ENCODE measurements at places on chromosomes 7 and 10.
A peak's percentile ranks its signal among the peaks of the same experiment; 100 is the strongest.

- no peak for DNase-seq
Observed at GRCh38 chr10:133359554-133359971, 1.7 kb upstream of the FUOM start.

GRCh38 chr10:60003651-60004523, 97.5 kb upstream of the CCDC6 start:
- no peak for DNase-seq

DNA sequence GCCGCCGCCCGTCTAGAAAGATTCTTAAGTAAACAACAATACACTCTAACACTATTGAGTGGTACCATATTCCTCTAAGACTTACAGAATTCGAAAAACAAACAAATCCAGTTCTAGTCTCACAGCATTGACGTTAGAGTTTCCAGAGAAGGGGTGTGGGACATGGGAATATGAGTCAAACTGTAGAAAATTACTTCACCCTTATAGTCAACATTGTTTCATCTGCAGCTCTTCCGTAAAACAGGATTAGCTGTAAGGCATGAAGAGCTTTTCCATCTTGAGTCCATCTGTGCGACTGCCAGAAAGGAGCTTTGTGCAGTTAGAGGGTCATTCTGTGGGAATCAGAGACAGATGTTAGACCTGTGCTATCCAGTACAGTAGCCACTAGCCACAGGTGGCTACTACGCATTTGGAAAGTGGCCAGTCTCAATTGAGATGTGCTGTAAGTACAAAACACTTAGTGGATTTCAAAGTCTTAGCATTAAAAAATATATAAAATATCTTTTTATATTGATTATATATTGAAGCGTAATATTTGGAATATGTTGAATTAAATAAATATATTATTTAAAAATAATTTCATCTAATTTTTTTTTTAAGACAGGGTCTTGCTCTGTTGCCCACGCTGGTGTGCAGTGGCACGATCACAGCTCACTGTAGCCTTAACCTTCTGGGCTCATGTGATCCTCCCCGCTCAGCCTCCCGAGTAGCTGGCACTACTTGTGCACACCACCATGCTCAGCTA, 79.8 kb upstream of the MPP7 start:
- DNase-seq = peak; percentile 60

DNA sequence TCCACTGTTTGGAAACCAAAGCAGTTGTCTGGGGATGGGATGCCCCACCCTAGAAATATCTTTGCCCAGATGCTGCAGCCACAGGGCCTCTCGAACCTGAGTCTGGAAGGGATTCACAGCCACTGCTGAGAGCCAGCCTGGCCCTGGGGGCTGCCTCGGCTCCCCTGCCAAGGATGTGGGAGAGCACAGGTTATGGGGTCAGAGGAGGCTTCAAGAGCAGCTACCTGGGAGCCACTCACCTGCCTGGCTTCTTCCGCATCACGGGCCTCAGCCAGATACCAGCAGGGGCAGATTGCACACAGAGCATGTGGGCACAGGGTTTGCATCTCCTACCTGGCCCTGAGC, 5.4 kb upstream of the PWWP2B start:
- DNase-seq = no peak

GRCh38 chr7:31444196-31444595, 69.7 kb upstream of the ITPRID1 start:
- no peak for DNase-seq

GRCh38 chr10:2984682-2985081, 82.7 kb upstream of the PFKP start:
- DNase-seq = no peak

- no peak for DNase-seq
Observed at GRCh38 chr10:48564466-48565160, 40.3 kb downstream of the ARHGAP22 start.

- peak; percentile 73 for DNase-seq
Observed at GRCh38 chr10:62083412-62084267, 182.1 kb downstream of the ARID5B start.

- DNase-seq = no peak
Observed at GRCh38 chr10:89003344-89003743, 12.7 kb downstream of the FAS start.

DNA sequence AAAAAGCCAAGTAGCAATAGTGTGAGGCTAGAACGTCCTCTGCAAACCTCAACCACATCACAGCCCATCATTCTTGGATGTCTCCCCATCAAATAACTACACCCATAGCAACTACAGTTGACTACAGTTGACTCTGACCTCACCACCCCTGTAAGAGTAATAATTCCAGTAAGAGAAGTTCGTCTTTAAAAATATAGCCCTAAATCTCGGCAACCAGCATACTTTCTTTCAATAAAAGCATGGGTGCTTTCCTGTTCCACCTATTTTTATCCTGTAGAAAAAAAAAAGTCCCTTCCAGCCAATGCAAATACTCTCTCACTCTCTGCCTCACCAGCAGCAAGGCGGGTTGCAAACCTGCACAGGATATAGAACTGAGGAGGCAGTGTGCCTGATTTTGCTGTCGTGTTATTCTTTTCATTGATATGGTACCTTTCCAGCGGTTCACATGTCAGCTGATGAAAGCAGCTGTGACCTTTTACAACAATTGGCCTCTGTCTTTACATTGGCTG, 187.5 kb upstream of the NFE2L3 start:
- no peak for DNase-seq

DNA sequence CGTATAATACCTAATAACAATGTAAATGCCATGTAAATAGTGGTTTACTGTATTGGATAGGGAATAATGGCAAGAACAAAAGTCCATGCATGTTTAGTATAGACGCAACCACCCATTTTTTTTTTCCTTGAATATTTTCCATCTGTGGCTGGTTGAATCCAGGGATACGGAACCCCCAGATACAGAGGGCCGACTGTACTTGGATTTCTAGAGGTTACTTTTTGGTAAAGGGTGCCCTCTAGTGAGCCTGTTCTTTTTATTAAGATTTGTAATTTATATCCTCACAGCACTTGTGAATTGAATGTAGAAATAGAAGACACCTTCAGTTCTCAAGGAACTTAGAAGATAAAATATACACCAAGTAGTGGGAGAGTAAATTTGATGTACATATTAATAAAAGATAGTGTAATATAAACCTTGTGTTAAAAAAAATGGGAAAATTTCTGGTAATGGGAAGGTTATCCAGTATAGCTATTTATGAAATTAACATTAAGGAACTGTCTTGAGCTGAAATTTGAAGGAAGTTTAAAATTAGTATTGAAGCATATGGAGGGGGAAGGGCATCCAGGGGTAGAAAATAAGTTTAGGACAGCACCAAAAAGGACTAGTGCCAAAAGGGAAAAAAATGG, 32.0 kb downstream of the EXOC6 start:
- peak; percentile 45 for DNase-seq

DNA sequence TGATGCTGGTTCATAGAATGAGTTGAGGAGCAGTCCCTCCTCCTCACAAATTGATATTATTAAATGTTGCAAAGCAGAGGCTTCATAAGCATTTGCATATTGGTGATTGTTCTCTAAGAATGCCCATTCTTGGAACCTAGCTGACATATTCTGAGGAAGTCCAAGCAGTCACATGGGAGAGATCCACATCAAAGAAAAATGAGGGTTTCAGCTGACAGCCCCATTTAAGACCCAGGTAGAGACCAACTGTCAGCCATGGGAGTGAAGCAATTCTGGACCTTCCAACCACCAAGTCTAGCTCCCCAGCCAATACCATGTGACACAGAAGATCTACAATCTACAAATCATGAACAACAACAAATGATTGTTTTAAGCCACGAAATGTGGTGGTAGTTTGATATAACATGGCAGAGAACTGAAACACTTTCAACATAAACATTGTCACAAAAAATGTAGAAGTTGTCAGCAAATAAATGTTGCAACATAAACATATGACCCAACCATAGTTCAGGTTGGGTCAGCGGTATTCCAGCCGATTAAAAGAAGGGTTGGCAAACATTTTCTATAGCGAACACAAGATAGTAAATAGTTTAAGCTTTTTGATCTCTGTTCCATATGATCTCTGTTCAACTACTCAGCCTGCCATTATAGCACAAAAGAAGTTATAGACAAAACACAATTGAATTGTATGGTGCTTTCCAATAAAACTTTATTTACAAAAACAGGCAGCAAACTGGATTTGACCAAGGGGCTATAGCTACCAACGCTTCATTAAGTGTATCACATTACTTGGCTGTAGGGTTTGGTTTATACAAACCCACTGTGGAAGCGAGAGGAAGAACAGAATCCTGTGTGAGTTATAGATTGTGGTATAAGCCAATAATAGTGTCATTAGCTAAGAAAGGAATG, 41.4 kb upstream of the MPP7 start:
- DNase-seq = no peak

DNA sequence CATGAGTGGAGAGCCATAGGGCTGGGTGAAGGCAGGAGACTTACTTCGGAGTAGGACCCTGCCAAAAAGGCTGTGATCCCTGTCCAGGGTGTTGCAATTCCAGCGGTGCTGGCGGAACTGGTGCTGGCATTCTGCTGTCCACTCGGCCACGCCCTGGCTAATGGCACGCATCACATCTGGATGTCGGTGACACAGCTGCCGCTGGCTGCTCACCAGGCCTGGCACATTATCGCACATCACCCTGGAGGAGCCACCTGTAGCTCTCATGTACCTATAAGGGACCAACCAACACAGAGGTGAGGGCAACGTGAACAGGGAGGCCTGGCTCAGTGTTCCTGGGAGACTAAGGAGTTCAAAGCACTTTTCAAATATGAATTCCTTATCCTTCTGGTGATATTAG, 2.3 kb downstream of the WNT2 start:
- DNase-seq = no peak

DNA sequence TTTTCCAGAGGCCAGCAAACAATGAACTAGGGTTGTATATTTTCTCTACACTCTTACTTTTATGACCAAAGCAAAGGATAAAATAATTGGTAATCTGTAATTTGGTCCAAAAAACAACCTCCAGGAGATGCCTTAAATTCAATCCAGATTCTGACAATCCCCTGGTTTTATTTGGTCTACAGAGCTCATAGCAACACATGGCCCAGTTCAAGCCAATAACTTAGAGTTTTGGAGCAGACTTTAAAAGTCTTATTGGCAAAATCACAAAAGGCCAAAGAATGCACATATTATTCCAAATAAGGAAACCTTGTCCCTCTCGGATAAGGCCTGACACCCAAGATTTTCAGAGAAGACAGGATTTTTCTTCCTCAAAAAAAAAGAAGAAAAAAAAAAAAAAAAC, 51.9 kb downstream of the SORBS1 start:
- DNase-seq = peak; percentile 65

DNA sequence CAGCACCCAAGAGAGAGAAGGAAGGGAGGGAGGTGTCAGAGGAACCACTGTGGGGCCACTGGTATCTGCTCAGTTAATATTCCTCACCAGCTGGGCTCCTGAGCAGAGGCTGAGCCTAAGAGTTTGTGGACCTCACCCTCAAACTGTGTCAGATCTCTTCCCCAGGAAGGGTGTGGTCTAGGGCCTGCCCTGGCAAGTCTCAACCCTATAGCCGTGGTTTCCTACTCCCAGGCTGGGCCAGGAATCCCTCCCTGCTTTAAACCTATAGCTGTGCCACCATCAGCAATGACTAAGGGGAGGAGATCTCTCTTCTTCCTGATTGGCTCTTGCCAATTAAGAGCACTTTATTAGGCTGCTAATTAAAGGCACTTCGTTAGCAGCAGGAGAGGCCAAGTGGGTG, 29.9 kb downstream of the POLL start:
- no peak for DNase-seq

DNA sequence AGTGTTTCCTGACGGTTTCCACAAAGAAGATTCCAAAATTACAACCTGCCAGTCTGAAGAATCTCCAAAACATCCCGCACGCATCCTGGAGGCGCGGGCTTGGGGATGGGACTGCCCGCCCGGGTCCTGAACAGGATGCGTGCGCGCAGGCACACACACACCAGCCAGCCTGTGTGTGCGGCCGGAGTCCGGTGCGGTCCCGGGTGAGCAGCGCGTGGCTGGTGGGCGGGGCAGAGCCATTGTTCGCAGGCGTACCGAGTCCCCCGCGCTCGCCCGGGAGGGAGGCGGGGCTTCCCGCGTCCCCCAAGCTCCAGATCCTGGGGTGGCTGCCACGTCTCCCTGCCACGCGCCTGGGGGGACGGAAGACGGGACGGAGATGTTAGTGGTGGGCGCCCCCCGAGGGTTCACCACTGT, 675 bp upstream of the SCD start:
- peak; percentile 71 for DNase-seq

DNA sequence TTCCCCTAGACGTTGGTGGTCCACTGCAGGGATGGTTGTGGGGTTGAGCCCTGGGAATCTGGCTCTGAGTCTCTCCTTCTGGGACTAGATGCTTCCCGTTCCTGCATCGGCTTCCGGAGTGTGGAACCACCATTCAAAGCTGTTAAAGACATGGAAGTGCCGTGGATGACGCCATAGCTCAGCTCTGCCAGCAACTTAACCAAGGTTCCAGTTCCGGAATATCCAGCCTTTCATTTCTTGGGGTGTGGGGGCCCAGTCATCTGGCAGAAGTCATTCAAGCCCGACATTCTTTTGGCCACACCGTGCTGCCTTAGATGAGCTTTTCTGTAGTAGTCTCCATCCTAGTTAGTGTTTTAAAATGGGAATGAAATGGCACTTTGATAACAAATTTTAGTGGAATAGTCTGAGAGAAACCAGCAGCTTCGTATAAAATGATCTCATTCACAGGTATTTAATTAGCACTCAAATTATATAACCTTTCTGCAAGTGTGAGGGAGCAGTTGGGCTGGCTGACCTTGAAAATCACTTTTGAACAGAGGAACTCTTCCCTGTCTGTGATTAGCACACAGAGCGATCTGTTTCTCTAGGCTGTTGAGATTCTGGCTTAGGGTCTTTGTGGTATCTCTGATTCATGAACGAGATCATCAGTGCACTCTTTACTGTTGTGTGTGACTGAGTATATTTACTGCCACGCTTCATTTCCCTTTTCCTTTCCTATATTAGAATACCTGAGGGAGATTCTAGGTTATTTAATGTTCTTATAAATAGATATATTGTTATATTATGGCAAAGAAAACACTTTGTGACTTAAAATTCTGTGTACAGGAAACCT, 19.9 kb downstream of the LMTK2 start:
- DNase-seq = no peak

- DNase-seq = no peak
Observed at GRCh38 chr10:29738341-29738740, 103.6 kb upstream of the SVIL start.

GRCh38 chr7:116561697-116562483, 37.1 kb downstream of the CAV1 start:
- no peak for DNase-seq

DNA sequence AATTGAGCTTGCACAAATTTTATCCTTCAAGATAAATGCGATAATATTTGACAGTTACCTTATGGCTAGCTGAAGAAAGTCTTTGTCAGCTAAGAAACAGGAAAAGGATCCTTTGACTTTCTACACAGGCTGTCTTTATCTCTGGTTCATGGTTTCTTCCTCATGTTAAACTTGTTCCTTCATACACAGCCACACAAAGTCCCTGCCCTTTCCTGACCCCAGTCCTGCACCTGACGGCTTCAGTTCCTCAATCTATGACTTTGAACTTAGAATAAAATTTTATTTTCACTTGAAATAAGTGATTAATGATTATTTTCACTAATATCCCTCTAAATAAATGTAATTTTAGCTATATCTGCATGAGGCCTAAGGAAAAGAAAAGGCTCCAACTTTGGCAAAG, 77.8 kb upstream of the PRSS1 start:
- DNase-seq = no peak

GRCh38 chr10:117138838-117139580, 939 bp upstream of the VAX1 start:
- DNase-seq = no peak

GRCh38 chr10:59847326-59847725, 59.0 kb downstream of the CCDC6 start:
- DNase-seq = no peak

All from AG10803 (cell line).